ENCODE measurements at places on chromosomes 12 and 14.

- DNase-seq: no peak
Observed at GRCh38 chr12:46790066-46790465, 35.7 kb downstream of the SLC38A4 start.

- DNase-seq: no peak
Observed at GRCh38 chr12:5295996-5296395, 135.9 kb upstream of the NTF3 start.

DNA sequence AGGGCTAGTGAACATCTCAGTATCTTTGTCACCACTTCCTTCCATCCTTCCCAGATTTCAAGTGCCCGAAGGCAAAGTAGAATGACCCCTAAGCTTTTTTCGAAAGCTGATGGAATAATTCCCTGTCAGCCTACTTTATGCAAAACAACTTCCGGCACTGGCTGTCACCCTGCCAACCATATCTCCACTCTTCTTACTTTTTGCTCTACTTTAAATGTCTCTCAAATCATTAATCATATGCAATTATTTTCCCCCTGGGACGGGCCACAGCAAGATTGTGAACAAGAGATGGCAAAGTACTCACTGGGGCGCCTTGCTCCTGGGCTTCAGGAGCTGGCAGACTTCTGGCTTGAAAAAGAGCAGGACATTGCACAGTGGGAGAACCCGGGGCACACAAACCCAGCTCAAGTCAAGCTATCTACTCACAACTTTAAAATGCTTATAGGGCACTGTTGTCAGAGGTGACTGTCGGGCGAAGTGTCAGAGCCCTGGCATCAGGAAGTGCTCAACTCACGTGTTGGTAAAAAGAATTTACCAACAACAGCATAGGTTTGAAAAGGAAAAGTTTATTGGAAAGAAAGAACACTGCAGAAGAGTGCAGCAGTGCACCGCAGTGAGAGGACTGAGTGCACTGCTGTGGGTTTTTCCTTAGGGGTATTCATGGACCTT is 373.5 kb downstream of the PAWR start:
- no peak for DNase-seq

- DNase-seq: no peak
Observed at GRCh38 chr12:100959481-100959880, 164.9 kb downstream of the ANO4 start.

DNA sequence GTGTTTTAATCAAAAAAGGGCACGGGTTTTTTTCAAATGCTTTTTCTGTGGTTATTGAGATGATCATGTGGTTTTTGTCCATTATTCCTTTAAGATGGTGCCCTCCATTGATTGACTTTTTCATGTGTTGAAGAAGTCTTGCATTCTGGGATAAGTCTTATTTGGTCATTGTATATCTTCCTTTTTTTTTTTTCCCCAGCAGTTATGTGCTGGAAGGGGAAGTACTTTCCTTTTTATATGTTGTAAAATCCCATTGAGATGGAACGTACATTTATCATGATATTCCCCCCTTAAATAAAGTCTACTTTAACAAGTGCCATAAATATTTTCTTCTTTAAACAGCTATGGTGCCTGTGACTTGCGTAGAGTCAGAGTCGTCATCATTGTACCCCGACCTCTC is 24.8 kb upstream of the MUCL1 start:
- DNase-seq: no peak

DNA sequence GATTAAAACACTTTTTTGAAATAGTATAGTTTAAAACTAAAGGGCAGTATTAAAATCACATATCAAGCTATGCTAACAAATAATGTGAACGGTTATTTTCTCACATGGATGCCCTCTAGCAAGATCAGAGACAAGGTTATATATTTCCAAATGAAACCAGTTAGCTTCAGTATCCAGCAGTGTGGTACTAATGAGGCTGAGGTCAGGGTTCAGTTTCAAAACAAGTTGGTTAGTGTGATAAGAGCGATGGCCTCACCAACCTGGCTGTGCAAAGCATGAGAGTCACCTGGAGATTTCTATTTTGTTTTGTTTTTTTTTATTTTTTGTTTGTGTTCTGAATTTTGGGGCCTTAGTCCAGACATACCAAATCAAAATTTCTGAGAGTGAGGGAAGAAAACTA is 352.2 kb upstream of the KITLG start:
- DNase-seq: no peak

GRCh38 chr12:48956279-48957140 is 777 bp downstream of the ARF3 start:
- DNase-seq: peak; percentile 59

GRCh38 chr14:68673464-68673863 is 119.4 kb downstream of the ZFP36L1 start:
- DNase-seq: no peak

DNA sequence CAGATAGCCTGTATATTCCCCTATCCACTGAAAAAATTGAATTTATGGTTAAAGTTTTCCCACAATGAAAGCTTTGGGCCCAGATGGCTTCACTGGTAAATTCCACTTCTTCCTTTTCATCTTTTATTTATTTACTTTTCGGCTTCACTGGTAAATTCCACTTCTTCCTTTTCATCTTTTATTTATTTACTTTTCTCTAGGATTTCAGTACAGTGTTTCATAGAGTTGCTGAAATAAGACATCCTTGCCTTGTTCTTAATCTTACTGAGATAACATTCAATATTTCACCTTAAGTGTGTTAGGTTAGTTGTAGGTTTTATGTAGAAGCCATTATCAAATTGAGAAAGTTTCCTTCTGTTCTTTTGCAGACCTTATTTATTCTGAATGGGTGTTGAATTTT is 18.9 kb upstream of the KLRG1 start:
- no peak for DNase-seq

DNA sequence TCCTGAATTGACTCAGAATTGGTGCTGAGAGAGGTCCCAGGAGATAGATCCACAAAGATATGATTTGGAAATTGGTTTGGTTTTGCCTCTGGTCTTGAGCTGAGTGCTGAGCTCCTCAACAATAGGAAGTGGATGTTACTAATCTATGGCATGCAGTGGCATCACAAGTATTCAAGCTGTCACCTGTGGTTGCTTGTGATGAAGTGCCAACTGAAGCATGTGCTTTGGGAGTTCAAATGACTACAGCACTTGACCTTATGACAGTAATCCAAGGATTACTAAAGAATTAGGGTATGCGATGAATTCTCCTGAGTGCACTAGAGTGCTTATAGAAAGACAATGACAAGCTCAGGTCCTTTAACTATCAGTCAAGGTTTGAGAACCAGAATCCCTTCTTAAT is 406.2 kb downstream of the NOVA1 start:
- no peak for DNase-seq

DNA sequence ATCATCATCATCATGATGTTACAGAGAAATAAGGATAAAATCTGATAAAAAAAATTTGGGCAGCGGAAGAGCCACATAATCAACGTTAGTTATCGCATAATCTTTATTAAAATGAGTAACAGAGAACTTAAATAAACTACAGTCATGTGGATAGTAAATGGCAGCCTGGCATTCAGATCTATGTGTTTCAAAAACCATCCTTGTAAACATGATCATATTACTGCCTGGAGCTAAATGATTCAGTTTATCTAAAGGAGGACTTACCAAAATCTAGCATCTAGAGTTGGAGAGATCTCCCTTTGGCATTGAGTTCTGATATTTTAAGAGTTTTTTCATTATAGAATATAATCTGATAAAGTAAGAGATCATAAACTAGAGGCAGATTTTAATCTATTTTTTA is 200.1 kb upstream of the MGAT4C start:
- DNase-seq: no peak

DNA sequence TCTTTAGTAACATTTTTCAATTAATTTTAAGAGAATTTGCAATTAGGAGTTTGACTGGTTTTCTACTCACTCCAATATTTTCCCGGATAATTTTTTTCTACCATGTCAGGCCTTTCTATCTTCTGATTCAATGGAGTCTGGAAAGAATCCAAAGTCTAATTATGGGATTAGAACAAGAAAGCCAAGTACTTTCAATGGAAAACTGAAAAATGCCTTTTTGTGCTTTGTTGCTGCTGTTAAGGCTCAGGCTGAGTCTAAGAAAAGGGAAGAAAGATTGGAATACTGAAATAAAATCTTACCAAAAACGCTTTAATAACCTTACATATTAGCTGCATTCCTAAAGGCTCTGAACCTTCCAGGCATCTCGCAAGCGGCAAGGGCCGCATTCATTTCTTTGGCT is 24.4 kb upstream of the DHRS4 start:
- no peak for DNase-seq

- DNase-seq: no peak
Observed at GRCh38 chr12:90827567-90827966, 127.4 kb downstream of the CCER1 start.

DNA sequence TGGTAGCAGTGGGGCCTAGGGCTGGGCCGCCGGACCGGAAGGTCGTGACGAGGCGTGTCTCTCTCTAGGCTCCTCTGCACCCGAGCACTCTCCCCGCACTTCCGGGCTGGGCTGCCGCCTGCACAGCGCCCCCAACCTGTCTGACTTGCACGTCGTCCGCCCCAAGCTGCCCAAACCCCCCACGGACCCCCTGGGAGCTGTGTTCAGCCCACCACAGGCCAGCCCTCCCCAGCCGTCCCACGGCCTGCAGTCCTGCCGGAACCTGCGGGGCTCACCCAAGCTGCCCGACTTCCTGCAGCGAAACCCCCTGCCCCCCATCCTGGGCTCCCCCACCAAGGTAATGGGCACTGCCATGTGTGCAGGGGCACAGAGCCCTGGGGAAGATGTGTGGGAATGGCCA is 13.3 kb upstream of the PUS1 start:
- DNase-seq: no peak

DNA sequence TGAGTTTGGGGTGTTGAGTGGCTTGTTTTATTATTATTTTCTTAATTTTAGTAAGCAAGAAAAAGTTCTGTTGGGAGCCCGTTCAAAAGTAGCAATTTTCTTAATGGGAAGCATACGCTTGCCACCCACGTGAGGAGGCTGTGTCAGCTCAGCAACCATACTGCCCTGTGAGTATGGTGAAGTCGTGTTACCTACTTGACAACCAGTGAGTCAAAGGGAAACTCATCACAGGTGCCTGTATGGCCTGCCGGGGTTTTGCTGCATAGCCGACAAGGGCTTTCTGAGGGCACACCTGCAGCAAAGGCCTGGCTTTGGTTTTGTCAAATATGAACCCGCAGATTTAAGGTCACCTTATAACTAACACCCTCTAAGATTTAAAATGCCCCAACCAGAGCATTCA is 31.1 kb downstream of the PITPNM2 start:
- peak; percentile 30 for DNase-seq

GRCh38 chr14:68972507-68973218 is 6.4 kb downstream of the ACTN1 start:
- no peak for DNase-seq

DNA sequence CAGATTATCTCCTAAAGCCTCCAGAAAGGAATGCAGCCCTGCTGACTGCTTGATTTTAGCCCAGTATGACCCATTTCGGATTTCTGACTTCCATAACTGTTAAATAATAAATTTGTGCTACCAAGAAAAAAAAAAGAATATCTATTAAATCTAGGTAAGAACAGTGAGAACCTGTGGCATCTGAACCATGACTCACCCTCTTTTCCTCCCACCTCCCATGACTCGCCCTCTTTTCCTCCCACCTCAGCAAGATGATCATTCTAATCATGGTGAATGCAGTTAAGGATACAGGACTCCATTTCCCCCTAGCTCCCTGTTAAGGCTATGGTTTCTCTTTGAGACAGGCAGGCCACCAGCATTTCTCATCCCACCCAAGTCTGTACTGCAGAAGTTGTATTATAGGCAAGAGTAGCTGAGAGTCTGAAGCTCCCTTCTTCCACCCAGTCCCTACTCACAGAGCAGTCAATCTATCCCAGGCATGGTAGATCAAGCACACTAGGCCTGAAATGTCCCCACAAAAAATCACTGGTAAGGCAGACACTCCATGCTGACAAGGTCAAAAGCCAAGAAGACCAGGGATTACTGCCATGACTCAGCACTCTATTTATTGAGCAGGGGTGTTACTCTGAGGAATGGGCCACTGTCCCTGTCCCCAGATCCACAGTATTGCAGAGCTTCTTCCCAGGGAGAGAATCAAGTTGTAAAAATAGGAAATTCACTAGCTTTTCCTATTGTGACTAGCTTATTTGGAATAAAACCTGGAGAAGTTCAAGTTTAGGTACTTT is 188.9 kb downstream of the ADAMTS20 start:
- no peak for DNase-seq

- no peak for DNase-seq
Observed at GRCh38 chr12:125228519-125229260, 163.5 kb downstream of the AACS start.

DNA sequence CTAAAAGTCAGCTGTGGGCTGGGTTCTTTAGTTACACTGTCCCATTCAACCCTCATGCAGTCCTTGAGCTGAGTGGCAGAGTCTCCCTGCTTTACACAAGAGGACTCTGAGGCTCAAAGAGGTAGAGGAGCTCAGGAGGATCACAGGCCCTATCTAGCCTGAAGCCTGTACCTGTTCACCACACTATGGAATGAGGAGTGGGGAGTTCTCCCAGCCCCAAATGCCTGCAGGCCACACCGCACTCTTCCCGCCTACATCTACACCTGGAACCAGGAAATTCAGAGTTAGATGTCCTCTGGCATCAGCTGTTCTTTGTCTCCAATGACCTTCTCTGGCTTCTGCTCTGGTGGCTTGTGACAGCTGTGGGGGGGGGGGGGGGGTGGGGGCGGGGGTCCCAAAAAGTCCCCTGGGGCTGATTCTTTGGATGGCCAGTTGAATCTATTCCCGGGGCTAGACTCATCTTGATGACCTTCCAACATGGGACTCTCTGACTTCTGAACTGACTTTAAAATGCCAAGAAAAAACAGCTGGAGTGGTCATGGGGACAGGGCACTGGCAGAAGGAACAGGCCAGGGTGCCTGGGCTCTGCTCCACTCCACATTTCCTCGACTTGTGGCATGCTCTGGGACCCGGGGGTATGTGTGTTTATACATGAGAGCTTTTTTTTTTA is 30.6 kb downstream of the RIN3 start:
- DNase-seq: no peak

GRCh38 chr12:106433055-106433454 is 75.5 kb downstream of the POLR3B start:
- no peak for DNase-seq
